NCI-H510A treated with DMSO at 0.1 percent for 48 hours (cell line): ENCODE measurements at places on chromosomes 11 and 22.

DNA sequence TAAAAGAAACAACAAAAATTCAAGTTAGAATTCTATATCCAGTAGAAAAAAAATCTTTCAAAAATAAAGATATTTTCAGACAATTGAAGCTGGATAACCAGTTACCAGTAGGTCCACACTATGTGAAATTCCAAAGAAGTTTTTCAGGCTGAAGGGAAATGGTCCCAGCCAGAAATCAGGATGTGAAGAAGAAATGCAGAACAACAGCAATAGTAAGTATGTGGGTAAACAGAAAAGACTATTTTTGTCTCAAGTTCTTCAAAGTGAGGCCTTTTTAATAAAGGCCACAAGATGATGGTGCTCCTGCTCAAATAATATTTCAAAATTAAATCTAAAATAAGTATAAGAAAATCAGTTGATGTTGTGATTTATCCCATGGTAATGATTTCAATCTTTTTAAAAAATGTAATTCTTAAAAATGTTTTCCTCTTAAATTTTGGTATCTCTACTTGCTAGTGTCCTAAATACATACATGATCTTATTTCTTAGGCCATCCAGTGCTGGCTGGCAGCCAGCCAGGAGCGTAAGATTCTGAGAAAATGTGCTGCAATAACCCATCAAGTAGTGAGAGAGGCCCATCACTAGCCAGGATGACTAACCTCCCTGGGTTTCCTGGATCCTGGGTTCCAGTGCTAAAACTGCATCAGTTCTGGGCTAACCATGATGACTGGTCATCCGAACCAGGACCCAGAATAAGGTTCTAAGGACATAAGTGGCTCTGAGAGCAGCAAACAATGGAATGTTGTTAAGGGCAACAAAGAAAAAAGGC, 15.6 kb upstream of the UCP3 start:
- no peak for DNase-seq

DNA sequence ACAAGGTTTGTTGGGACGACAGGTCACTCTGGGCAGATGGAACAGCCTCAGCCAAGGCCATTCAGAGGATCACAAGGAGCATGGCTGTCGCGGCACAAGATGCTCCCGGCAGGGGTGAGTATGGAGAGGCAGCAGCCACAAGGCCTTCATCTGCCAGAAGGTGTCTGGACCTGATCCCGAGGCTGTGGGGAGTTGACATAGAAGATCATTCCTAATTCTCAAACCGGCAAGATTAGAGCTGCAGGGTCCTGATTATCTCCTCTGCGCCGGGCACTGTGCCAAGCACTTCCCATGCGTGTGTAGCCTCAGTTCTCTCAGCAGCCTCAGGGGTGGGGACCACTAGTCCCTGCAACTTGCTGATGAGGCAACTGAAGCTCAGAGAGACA, 32.3 kb upstream of the RFPL3 start:
- no peak for DNase-seq

DNA sequence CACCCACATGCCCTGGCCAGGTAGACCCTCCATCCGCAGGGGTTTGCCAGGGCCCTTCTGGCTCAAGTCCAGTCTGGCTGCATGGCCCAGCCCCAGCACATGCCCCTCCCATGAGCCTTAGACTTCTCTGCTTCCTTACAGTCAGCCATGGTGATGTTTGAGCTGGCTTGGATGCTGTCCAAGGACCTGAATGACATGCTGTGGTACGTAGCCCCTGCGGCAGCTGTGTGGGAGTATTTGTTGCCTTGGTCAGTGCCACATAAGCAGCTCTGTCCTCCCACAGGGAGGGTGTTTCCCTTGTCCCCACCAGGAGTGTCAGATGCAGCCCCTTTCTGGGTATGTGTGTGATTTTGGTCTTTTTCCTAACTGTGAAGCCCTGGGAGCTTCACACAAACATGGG, 17.5 kb downstream of the CDC45 start:
- DNase-seq, result no peak

GRCh38 chr22:33116841-33117547, 58.8 kb upstream of the SYN3 start:
- DNase-seq, result no peak

DNA sequence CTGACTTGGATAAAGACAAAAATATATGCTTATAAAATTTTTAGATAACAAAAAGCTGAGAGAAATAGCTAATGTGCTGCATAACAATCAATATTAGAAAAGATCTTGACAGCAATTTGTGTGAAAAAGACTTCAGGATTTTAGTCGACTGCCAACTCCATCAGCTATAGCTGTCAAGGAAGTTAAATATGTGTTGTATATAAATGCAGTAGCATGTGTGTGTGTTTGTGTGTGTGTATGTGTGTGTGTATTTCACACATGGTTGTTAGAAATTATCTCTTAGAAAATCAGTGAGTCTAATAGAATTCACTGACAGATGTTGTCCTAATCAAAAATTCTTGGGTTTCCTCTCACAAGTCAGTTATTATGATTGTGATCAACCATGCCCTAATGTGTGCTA, 171.2 kb downstream of the CASP12 start:
- DNase-seq, result no peak

GRCh38 chr11:43983221-43983810, 40.9 kb downstream of the C11orf96 start:
- DNase-seq, result no peak

- DNase-seq, result no peak
These were observed 435.5 kb downstream of the TBC1D22A start for GRCh38 chr22:47197773-47198500.

- no peak for DNase-seq
These were observed 121.6 kb downstream of the BUD13 start for GRCh38 chr11:116651098-116651736.

- no peak for DNase-seq
These were observed 79.9 kb upstream of the VPREB1 start for GRCh38 chr22:22164541-22165272.

GRCh38 chr22:19109198-19110063, 12.8 kb downstream of the DGCR2 start:
- peak; percentile 43 for DNase-seq

DNA sequence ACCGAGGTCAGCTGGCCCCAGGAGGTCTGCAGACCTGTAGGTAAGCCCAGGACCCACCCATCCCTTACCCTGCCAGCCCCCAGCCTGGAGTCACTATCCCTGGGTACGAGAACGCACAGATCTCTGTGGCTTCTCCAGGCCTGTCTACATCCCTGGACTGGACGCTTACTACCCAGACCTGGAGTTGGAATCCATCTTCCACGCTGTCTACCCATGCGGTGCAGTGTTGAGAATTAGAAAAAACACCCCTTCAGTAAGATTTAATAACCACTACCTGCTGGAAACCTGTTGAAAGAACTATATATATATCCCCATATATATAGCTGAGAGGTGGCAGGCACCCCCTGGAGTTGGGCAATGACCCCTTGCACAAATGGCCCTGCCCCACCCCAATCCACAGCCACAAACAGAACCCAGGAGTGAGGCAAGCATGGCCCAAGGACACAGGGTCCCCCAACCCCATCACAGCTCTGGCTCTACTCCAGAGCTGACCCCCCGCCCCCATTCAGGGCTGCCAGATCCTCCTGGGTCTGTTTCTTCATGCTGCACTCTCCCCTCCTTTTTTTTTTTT, 17.7 kb upstream of the RGL4 start:
- DNase-seq, result no peak

DNA sequence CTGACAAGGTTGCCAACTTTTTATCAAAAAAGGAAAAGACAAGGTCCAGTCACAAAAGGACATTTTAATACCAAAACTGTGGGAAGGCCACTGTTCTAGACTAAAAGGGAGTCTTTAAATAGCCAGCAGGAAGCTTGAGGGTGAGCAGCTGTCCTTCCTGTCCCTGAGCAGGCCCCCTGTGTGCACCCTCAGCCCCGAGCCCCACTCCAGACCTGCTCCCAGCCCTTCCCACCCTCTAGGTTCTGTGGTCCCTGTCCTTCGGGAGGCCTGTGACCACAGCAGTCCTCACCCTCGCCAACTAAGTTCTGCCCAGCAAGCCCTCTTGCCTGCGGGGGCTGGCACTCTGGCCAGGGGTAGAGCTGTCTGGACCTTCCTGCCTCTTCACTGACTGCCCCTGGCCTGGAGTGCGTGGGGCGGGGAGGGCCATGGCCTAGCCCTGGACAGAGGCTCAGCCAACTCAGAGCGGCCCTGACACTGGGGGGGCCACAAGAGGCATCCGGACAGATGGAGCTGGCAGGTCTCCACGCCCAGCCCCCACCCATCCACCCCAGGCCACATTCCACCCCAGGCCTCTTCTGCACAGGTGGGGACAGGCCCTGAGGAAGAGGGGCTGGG, 1.6 kb upstream of the PLXNB2 start:
- no peak for DNase-seq

DNA sequence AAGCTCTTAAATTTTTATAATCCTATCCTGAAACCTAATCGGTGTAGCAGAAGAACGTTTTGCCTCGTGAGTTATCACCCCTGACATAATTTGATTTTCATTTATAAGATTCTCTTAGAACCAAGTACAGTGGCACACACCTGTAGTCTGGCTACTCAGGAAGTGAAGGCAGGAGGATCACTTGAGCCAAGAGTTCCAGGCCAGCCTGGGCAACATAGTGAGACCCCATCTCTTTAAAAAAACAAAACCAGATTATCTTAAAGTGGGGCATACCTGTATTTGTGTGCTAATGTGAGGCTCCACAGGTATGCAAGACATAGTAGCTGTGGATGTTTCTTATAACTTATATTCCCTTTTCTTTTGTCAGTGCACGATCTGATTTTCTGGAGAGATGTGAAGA, 19.0 kb downstream of the ZFTA start:
- DNase-seq, result no peak

DNA sequence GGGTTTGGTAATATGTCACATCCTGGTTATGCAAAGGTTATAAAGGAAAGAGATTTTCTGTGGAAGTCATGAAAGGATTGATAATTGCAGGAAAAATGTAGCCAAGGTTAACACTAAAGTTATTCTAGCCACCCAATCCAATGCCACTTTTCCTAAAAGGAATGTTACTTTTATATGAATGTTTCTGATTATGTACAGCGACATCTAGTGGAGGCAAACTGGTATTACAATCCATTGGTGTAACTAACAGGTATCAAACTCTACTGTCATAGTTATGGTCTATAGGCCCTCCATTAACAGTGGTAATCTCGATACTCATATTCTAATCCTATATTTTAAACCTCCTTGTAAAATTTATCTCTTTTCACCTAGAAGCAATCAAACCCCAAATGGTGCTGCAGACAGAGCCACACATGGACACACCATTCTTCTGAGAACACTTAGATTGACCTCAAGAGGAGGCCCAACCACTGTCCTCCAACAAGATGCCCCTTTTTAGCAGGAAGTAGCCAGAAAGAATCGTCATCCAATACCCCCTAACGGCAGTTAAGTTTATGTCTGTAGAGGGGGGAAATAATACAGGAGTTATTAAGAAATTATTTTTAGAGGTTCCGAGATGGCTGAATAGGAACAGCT, 74.9 kb upstream of the RAG2 start:
- DNase-seq, result peak; percentile 3

DNA sequence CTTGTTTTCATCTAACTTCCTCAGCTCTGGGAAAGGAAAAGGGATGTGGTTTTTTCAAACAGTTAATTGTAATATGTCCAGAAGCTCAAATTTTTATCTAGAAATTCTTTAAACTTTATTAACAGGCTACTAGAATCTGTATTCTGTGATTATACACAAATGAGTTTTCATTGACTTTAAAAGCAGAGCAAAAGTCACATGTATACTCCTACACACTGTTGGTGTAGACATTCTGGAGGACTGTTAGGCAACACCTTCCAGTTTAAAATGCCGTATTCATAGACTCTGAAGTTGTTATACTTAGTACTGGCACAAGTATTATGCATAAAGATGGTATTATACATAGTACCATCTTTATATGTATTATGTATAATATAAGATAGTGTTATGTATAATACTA, 64.9 kb downstream of the SPECC1L start:
- no peak for DNase-seq

GRCh38 chr22:41505511-41506220, 36.7 kb downstream of the ACO2 start:
- no peak for DNase-seq

GRCh38 chr22:19756288-19757128, 4.1 kb upstream of the TBX1 start:
- DNase-seq, result peak; percentile 15

GRCh38 chr22:43078522-43078921, 10.7 kb downstream of the TTLL1 start:
- no peak for DNase-seq

- DNase-seq, result no peak
These were observed 15.1 kb downstream of the DGKZ start for GRCh38 chr11:46362156-46363030.

- DNase-seq, result no peak
These were observed 119.8 kb downstream of the PKNOX2 start for GRCh38 chr11:125284245-125284850.

GRCh38 chr22:30280505-30280904, 8.8 kb downstream of the CASTOR1 start:
- DNase-seq, result no peak
